ENCODE measurements at places on chromosomes 4 and X.

GRCh38 chrX:12113321-12113720, 25.0 kb upstream of the FRMPD4 start:
- DNase-seq, result no peak

DNA sequence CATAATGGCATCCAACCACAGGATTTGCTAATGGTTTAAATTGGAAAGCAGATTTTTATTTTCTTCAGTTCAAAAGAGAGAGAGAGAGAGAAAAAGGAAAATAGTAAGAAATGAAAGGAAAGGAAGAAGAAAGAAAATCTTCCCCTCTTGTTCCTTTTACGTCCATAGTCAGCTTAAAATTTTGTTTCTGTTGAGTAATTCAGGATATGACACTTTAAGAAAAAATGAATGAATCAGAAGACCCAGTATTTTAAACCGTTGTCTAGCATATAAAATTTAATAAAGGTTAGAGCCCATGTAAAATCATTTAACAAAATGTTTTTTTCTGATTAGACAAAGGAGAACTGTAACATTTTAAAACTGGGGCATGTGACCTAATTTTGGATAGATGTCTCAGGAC, 391.8 kb upstream of the EPHA5 start:
- DNase-seq, result no peak

- no peak for DNase-seq
These were observed 148.6 kb downstream of the SLC4A4 start for GRCh38 chr4:71487344-71487920.

DNA sequence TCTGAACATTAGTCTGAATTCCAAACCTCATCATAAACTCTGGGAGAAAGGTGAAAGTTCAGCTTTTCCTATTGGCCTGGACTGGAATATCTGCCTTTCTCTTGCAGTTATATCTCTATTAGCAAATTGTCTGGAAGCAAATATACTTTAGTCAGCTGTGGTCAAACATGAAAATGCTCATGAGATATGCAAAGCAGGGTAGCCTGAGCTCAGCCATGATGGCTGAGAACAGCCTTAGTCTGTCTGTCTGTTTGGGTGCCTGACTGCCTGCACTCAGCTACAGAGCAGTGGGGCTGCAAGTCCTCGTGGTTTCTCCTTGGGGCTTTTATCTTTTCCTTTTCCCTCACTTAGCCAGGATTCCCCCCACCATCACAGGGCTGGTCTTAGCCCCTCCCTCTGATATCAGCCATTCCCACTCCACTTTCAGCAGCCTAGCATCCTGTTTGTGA, 19.5 kb upstream of the PGRMC2 start:
- DNase-seq, result no peak

DNA sequence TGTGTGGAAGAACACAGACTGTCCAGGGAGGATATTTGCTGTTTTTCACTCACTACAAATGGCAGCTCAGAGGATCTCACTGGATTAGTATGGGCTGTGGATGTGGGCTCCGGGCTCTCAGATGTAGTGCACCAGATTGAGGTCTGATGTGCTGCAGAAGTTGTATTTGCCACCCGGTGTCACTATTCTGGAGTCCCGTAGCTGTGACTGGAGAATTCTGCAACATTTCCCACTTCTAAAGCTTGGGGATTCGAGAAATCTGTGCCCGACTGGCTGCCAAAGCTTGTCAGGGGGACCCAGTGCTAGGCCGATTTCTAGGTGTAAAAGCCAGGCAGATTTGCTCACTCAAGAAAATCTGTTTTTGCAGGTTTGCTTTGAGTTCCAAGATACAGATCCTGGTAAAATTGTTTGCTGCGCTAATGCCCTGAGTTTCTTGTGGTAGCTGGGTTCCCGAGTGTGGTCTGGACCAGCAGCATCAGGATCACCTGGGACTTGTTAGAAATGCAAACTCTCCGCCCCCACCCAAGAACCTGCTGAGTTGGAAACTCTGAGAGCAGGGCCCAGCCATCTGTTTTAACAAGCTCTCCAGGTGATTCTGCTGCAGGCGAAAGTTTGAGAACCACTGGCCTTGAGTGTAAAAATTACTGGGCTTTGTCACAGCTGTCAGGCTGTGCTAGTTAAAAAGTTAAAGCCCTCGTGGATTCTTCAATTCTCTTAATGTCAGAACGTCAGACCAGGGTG, 18.1 kb downstream of the KIT start:
- DNase-seq, result no peak

GRCh38 chr4:105274090-105274489, 127.4 kb downstream of the TET2 start:
- DNase-seq, result no peak

GRCh38 chr4:103499094-103499493, 220.7 kb downstream of the TACR3 start:
- DNase-seq, result no peak

DNA sequence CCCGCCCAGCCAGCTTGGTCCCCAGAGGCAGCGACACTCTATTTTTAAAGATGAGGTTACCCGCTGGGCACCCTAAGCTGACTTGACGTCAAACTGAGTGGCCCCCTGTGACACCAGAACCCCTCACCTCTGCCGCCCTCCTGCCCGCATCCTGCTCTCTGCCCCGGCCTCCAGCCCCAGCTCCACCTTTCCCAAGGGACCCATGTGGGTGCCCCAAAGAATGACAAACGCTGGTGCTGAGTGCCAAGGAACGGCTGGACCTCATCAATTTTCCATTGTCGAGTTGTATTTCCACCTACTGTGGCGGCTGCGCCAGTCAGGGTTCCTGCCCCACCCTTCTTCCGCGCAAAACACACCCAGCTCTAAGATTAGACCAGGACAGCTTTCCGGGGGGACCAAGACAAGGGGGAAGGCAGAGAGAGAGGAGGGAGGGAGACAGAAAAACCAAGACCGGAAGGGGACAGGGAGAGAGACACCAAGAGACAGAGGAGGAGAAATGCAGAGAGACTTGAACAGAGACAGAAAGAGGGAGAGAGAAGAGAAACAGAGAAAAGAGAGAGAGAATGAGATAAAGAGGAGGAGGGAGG, 2.0 kb downstream of the PRKX start:
- DNase-seq, result no peak

DNA sequence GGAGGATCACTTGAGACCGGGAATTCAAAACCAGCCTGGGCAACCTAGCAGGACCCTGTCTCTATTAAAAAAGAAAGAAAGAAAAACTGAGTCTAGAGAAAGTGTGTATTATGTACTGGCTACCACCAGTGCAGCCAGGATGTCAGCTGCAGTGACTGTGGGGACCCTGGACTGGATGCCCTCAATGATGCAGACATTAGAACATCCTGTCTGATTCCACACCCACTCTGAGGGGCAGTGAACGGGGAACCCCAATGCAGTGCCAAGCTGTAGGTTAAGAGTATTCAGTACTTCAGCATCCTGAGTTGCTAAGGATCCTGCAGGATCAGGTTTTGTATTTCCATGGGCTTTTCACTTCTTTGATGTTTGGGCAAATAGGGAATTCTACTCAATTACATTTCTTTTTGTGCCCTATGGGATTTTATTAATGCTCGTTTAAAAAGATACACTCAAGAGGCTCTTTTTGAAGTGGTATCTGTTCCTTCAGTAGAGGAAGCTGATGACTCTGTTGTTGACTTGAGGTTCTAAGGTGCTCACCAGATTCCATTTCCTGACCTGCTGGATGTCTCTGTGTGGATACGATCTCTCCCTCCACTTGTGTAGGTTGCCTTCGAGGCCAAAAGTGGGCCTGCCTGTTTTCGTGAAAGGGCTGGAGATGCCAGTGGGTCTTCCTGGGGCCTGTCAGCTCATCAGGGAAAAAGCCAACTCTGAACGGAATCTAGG, 85.9 kb upstream of the CLCN4 start:
- no peak for DNase-seq

GRCh38 chrX:5998901-5999300, 229.8 kb downstream of the NLGN4X start:
- no peak for DNase-seq

- DNase-seq, result no peak
These were observed 43.6 kb downstream of the CD99L2 start for GRCh38 chrX:150854856-150855255.

DNA sequence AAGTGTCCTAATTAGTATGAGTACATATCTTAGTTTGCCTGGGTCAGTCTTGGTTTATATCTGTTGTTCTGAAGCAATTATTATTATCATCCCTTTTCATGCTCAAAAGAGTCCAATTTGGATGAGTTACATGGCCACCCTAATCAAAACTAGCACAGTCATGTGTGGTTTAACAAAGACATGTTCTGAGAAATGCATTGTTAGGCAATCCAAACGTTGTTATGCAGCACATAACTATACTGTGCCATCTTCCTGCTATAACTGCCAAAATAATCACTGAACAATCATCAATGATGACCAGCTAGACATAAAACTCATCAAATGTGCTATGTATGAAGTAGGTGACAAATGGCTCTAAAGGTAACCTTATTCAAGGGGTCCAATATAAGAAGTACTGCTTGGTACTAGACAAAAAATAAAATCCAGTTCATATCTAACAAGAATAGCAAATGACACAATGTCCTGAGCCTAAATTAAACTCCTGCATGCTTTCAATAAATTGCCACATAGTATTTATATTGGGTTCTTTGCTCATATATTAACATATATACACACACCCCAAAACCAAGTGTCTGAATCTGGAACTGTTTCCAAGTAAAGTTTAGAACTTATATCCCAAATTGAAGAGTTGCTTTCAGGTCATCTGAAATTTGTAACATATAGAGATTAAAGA, 41.9 kb downstream of the CNOT6L start:
- no peak for DNase-seq

- DNase-seq, result no peak
These were observed 152.5 kb upstream of the SPRY1 start for GRCh38 chr4:123244137-123244536.

GRCh38 chr4:120773641-120774040, 148.9 kb downstream of the PRDM5 start:
- no peak for DNase-seq

DNA sequence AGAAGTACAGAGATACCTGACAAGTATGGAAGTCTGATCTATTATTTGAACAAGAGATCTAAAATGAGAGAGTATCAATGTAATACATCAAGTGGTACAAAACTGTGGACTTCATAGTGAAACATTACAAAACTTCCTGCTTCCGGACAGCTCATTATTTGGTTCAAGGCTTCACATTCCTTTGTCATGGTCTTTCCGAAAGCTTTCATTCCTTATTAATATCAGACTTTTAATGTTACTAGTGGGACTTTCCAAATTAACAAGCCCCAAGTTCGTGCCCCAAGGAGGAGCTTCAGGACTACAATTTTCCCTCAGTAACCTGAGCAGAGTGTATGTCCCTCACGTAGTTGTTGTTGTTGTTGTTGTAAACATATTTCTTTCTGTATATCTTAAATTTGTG, 1.2 kb downstream of the CHIC2 start:
- DNase-seq, result peak; percentile 4

DNA sequence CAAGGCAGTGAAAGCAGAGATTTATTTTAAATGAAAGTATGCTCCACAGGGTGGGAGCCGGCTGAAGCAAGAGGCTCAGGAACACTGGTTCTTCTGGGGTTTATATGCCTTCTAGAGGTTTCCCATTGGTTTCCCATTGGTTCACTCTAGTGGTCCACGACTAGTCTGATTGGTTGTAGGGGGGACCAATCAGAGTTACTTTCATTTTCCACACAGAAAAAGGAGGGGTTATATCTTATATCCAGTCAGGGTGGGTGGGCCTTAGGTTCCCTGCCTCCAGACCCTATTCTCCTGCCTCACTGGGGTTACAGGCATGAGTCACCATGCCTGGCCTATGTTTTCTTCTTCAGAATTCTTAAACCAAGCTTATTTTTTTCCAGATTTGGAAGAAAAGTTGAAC, 101.6 kb downstream of the KLHL8 start:
- DNase-seq, result no peak

DNA sequence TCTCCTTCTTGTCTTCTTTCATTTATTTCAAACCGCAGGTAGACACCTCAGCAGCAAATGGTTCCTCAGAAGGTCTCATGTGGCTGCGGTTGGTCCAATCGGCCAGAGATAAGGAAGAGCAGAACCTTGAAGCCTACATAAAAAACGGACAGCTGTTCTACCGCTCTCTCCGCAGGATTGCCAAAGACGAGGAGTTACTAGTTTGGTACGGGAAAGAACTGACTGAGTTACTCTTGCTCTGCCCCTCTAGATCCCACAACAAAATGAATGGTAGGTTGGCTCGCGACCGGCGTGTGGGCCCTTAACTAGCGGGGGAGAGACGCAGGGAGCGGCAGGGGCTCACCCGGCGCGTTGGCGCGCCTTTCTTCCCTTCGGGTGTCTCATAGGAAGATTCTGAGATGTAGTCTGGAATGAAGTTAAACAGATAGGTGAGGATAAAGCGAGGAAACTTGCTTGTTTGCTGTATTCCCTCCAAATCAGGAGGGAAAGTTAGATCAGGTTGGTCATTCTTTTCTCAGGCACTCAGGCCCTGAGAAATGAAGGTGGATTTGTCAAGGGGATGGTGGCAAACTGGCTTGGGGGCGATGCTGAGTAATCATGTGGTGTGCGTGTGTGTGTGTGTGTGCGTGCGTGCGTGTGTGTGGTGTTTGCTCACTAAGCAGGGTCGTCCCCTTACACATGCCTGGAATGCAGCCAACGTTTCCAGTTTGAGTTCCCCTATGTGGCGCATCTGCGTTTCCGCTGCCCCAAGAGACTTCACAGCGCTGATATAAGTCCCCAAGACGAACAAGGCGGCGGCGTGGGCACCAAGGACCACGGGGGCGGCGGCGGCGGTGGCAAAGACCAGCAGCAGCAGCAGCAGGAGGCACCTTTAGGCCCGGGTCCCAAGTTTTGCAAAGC, 4.2 kb downstream of the PRDM8 start:
- DNase-seq, result peak; percentile 67

DNA sequence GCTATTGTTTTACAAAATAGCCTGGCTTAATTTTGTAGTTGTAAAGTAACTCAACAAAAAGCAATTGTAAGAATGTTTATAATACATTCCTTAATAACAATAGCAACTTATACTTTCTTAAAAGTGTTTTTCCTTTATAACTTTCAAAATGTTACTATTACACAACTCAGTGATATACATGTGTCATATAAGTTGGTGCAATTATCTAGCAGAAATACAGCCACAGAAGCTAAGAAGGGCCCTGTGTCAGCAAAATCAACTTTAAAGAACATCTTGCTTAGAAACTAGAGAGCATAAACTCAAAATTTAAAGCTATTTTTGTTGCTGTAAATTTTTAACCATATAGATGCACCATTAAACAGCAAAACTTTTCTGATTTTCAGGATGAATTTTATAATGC, 41.4 kb upstream of the MAB21L2 start:
- no peak for DNase-seq

GRCh38 chrX:11465648-11466411, 172.6 kb downstream of the AMELX start:
- no peak for DNase-seq
